ENCODE measurements at places on chromosomes 16 and 17.

DNA sequence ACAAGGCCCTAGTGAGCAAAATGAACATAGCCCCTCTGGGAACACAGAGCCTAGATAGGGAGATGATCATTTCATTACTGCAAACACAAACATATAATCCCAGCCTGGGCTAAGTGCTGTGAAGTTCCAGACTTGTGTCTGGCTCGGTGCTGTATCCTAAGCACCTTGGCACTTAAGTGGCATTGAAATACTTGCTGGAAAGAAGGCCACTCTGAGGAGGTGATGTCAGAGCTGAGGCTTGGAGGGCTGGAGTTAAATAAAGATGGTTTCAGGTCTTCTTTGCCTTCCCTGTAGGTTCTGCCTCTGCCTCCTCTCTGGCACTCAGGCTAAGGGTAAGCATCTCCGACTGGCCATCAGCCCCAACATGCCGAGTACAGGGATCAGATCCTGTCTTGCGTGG, 2.4 kb upstream of the CACNA1G start:
- DNase-seq, result no peak

DNA sequence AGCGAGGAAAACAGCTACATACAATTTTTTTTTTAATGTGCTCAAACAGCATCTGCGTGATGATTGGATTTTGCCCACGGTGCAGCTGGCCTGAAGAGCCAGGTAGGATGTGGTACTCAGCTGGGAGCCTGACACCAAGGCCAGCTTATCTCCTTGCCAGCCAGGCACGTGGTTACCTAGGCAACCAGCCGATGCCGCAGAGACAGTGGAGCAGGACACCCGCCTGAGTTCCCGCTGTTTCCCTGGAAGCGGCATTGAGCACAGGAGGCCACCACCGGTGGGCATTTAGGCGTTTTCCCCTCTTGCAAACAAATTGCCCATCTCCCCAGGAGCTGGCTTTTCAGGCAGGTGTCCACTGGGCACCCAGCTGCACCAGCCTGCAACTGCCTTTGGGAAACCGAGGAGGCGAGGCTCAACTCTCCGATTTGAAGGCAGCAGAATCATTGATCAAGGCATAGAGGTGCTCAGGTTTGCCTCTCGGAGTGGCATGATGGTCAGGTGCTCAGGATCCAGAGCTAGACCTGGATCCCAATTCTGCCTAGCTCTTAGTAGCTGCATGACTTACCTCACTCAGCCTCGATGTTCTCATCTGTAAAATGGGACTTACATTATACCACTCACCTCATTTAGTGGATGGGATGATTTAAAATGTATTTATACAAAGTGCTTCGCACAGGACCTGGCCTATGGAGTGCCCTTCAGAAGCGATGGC, 137.5 kb upstream of the PLCG2 start:
- DNase-seq, result no peak

DNA sequence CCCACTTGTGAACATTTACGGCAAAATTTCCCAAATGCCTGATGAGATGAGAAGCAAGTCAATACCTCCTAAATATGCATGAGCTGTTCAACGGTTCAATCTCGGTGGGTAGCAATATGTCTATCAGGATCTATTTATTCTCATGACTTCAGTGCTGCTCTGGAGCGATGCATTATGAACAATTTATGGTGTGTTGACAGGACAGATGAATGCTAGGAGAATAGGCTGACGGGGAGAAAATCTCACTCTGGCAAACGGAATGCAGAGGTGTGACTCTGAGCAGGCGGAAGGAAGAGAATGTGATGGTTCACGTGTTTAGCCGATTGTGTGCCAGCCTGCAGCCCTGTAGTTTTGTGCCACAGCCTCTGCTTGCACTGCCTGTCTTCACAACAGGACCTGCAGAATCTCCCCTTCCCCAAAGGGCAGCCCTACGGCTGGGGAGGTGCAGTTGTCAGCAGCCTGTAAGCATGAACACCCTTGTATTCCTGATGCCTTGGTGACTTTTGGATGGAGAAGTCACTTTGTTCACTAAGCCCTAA, 345.2 kb downstream of the PHKB start:
- no peak for DNase-seq

GRCh38 chr17:21214777-21215541, 998 bp upstream of the TMEM11 start:
- peak; percentile 22 for DNase-seq

Measured in fibroblast of upper back skin (primary cell).